CD4-positive, alpha-beta T cell treated with Interleukin-15 for 4 hours (primary cell): ENCODE measurements at places on chromosomes 7 and 10.

- DNase-seq, result no peak
Observed at GRCh38 chr10:114953047-114953446, 15.1 kb downstream of the TRUB1 start.

DNA sequence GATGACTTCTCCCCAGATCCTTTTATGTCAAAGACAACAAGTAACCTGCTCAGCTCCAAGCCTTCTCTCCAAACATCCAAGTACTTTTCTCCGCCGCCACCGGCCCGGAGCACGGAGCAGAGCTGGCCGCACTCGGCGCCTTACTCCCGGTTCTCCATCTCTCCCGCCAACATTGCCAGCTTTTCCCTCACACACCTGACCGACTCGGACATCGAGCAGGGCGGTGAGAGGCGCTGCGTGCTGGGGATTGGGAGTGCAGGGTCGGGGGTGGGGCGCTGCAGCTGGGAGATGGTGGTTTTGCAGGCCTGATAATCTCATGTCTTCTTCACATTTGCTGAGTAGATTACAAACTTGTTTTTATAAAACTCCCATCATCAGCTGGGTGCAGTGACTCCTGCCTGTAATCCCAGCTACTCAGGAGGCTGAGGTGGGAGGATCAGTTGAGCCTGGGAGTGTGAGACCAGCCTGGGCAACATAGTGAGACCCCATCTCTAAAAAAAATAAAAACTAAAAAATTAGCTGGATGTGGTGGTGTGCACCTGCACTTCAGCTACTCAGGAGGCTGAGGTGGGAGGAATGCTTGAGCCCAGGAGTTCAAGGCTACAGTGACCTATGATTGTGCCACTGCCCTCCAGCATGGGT lies 7.2 kb upstream of the BHLHA15 start:
- no peak for DNase-seq

- DNase-seq, result no peak
Observed at GRCh38 chr7:76364198-76364584, 5.4 kb upstream of the YWHAG start.

GRCh38 chr10:30034433-30035137 lies 24.8 kb downstream of the JCAD start:
- no peak for DNase-seq

DNA sequence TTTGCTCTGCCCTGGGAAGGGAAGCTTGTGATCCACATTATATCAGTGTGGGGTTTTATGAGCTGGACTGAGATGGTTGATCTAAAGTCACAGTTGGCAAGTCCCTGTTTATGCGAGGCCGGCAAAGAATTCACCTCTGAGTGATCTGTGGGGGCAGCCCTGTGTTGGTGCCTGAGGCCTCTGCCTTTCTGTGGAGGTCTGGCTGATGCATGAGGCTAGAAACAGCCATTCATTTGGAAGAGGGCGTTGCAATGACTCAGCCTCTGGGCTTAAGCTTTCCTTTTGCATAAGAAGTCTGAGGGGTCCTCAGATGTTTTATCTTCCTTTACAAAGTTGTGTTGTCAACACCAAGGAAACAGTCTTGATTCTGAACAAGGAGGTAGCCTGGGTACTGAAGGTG lies 126.9 kb downstream of the MGMT start:
- DNase-seq, result no peak

DNA sequence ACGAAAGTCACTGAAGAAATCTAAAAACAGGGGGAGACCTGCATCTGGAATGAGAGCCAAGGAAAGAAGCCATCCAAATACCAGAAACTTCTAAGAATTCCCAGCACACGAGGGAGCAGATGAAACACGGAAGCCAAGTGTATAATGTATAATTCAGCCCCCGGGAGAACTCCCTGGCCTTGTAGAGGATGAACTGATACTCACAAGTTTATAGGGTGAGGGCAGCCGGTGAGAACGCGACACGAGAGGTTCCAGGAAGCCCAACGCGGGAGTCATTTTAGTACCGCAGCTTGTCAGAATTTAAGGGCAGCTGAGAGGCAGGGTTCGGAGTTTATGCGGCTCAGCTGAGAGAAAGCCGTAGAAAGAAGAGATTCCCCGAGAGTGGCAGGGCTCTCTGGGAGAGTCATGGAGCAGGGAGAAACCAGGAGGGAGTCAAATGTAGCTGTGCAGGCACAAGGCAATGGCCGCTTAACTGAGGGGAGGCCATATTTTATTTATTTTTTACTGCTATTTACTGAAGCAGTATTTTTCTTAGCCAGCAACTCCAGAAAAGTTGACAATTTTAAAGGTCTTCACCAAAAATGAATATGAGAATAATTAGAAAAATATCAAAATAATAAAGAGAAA lies 164.0 kb downstream of the NPSR1 start:
- DNase-seq, result no peak

GRCh38 chr10:43879742-43880141 lies 231.1 kb upstream of the ZNF32 start:
- DNase-seq, result no peak
